ENCODE measurements at places on chromosomes 12 and 14.

DNA sequence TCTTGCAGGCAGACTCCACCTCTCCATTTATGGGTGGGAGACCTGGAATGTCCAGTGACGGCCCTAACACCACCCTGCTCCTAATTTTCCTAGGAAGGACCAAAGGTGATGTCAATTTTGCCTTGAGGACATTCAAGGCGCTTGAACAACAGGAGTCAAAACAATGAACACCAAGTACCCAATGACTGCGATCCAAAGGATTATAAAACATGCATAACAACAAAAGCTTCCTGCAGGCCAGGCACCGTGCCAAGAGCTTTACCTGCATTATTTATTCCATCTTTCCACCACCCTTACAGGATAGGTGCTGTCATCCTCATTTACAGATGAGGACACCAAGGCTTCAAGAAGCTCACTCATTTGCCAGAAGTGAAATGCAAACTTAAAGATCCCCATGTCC is 15.2 kb upstream of the FOXN3 start:
- DNase-seq = no peak

- no peak for DNase-seq
These were observed 379.5 kb downstream of the LRFN5 start for GRCh38 chr14:41986083-41986645.

- no peak for DNase-seq
These were observed 311.7 kb downstream of the ACSS3 start for GRCh38 chr12:81389550-81390099.

DNA sequence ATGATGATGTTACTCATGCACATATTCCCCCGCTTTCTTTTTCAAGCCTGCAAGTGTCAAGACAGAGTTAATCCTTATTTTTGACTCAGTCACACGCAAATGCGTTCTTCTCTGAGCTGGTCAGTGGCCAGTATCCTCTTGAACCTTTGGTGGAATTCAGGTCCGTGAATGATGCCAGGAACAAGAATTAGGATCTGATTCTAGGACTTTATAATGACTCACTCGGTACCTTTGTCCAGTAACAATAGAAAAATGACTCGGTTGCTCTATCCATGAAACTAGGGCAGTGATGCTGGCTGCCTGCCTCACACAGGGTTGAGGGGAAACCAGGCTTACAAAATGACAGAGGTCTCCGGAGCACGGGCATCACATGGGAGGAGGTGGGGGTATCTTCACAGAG is 185.8 kb upstream of the NUDT4 start:
- no peak for DNase-seq

GRCh38 chr14:20427231-20428009 is 8.5 kb downstream of the KLHL33 start:
- no peak for DNase-seq

DNA sequence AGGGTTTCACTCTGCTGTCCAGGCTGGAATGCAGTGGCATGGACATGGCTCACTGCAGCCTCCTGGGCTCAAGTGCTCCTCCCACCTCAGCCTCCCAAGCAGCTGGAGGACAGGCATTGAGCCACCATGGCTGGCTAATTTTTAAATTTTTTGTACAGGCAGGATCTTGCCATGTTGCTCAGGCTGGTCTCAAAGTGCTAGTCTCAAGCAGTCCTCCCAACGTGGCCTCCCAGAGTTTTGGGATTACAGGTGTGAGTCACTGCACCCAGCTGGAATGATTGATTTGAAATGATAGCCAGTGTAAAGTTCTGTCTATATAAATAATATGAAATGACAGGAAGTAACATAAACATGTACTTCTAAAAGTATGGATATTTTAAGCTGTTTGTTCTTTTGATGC is 172.7 kb downstream of the FUT8 start:
- DNase-seq = no peak

DNA sequence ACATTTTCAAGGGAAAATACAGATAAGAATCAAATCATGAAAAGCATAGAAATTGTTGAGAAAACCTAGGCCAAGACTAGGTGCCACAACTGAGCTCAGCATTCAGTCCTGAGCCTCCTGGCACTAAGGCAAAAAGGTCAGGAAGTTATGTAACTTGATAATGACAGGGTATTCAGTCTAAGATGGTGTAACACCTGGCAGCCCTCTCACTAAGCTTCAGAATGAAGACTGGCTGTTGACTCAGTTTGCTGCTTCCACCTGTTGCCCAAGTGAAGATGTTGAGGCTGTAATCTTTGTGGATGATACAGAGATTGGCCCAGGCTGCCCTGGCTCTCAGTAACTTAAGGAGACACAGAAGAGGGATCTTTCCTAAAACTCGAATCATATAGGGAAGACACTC is 19.6 kb downstream of the PROX2 start:
- no peak for DNase-seq

GRCh38 chr14:94863366-94863765 is 93.5 kb upstream of the GSC start:
- no peak for DNase-seq

DNA sequence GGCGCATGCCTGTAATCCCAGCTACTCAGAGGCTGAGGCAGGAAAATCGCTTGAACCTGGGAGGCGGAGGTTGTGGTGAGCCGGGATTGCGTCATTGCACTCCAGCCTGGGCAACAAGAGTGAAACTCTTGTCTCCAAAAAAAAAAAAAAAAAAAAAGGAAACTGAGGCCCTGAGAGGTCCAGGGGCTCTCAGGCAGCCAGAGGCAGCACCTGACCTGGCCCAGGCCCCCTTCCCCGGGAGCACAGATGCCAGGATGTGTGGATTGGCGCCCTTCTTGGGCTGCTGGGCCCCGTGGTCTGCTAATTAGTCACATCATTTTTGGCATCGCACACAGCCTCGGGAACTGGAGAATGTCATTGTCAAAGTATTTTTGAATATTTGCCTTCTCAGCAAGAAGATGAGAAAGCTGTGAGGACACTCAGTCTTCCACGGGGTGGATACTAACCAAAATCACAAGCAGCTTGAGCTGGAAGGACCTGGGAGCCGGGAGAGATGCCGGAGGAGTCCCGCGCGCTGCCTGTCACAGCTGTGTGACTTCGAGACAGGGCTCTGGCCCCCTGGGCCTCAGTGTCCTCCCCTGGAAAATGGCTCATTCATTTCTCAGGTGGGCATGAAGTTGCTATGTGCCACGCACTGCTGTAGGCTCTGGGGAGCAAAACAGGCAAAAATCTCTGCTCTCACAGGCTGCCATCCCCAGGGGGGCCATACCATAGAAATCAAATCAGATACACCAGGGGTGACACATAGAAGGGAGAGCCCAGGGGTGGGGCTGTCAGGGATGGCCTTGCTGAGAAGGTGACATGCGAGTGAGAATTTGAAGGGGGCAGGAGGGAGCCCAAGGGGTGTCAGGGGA is 12.5 kb upstream of the RCOR1 start:
- no peak for DNase-seq

DNA sequence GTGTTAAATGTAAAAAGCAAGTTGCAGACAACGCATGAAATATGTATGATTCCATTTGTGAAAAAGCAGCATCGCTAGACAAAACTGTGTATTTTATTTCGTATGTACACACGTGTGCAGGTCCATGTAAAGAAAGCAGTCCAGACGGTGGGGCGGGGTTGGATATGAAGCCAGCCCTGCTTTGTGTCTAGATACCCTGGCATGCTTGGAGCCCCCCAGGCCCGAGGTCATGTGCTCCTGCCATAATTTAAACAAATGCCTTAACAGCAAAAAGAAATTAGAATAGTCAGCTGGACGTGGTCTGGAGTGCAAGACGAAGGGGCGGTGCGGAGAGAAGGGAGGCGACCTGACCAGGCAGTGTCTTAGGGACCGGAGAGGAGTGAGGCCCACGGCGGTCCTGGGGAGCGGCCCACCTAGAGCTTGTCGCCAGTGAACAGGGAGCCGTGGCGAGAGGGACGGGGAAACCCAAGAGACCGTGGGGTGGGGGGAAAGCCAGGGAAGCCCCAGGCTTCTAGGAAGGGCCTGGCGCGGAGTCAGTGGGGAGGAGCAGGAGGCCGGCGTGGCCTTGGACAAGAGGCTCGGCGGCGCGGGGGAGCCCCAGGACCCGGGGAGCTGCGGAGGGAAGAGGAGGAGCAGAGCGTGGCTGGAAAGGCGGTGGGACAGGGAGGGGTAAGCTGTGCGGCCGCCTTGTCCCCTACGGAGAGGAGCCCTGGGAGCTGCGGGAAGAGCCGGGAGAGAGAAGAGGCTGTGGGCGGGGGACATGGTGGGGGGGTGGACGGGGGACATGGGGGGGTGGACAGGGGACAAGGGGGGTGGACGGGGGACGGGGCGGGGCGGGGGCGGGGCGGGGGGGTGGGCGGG is 118.5 kb upstream of the C14orf180 start:
- peak; percentile 83 for DNase-seq

- DNase-seq = no peak
These were observed 18.6 kb upstream of the KRT77 start for GRCh38 chr12:52721838-52722470.

- DNase-seq = no peak
These were observed 54.3 kb upstream of the NPFF start for GRCh38 chr12:53561590-53561953.

- no peak for DNase-seq
These were observed 17.2 kb upstream of the ZNF140 start for GRCh38 chr12:133063556-133063955.

- no peak for DNase-seq
These were observed 4.4 kb upstream of the SCAF11 start for GRCh38 chr12:45994736-45995135.

- no peak for DNase-seq
These were observed 133.7 kb upstream of the MAP1LC3B2 start for GRCh38 chr12:116425256-116426193.

GRCh38 chr14:104723651-104724406 is at the start of gene ADSS1:
Gene ADSS1 (plus strand): TSS chr14:104724229. CDS start chr14:104724271, 42 bp downstream.
- peak; percentile 96 for DNase-seq

- peak; percentile 91 for DNase-seq
These were observed 5.0 kb upstream of the SLC25A47 start for GRCh38 chr14:100317912-100318808.

DNA sequence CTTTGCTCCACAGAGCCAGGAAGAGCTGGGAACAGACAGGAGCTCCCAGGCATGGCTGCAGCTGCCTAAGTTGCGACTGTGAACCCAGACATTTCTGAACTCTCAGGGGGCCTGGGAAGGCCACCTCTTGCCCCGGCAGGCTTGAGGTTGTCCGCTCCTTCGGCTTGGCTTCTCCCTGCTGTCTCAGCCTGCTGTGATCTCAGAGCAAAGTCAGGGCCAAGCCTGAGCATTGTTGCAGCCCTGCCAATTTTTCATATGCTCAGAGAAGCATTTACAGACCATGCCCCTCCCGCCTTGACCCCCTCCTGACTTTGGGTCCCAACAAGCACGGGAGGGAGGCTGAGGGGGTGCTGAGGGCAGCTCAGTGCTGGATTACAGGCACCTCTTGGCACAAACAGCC is 1439.1 kb upstream of the FLRT2 start:
- DNase-seq = no peak

- DNase-seq = no peak
These were observed 15.1 kb downstream of the APPL2 start for GRCh38 chr12:105220929-105221290.

GRCh38 chr12:51752234-51752889 is 96.2 kb downstream of the FIGNL2 start:
- peak; percentile 76 for DNase-seq

GRCh38 chr12:118237052-118237665 is 101.2 kb downstream of the PEBP1 start:
- DNase-seq = no peak

DNA sequence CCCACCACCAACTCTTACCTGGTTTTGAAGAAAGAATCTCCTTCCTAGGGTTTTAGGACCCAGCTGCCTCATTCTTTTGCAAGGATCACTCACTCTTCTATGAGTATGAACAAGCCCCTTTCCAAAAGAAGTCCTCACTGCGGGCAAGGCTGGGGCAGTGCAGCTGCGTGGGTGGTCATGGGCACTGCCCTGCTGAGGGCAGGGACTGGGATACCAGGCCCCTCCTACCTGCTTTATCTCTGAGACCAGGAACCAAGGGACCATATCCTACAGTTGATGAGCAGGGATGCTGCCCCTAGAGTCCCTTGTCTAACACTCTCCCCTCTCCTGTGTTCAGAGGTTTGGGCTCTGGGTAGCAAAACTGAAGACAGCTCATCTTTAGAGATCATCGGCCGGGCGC is 20.5 kb downstream of the HPD start:
- DNase-seq = no peak

- no peak for DNase-seq
These were observed 331.1 kb upstream of the FKBP4 start for GRCh38 chr12:2463719-2464118.

Measured in iPS-NIHi11 (cell line).